ENCODE measurements at places on chromosomes 11 and 22. TPM values are rescaled to one million over a fixed set of nuclear protein-coding genes. Genes with fewer than 3 reads are reported as not detected.

DNA sequence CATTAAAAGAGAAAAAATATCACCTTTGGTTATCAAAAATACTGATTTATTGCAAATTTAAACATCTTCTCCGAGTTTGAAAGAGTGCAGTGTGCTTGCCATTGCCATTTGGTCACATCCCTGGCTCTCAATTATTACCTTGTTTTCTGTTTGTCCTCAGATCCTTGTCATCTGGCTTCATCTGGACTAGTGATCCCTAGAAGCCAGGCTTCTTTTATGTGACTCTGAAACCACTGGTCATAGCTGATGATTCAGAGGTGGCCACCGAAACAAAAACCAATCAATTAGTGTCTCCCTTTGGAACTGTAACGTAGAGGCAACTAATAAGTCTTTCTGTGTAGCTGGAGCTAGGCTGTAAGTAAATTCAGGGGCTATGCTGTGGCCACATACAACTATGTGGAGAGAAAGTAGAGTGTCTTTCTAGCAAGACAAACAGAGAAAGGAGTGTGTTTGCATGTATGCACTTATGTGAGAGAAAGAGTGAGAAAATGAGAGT lies 237.9 kb downstream of the LUZP2 start:
- no peak for DNase-seq

GRCh38 chr22:47409539-47410275 lies 647.3 kb downstream of the TBC1D22A start:
- no peak for DNase-seq

DNA sequence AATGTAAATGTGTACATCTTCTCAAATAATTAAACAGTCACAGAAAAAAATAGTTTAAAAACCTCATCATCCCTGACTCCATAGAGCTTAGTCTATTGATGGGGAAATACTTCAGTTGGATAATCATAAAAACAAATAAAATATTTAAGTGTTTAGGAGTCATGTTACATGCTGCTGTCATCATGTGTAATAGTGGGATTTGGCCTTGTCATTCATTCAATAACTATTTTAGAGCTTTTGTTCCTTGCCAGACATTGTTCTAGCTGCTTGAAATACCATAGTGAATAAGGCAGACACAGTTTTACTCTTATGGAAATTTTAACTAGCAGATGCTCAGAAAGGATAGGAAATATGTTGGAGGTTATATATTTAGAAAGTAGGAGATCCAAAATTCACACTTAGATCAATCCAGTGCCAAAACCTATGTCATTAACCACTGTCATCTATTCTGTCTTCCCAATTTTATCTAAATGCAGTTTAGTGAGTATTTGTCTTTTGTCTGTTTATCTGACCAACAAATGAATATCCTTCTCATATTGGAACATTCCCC lies 324.7 kb downstream of the CASP12 start:
- DNase-seq = no peak

NXPE4 gene
- not detected for total RNA-seq

CNIH2 gene
- total RNA-seq = 0.57 TPM

ANKRD49 gene
- 5.2 TPM for total RNA-seq

- peak; percentile 90 for DNase-seq
Measured at GRCh38 chr11:10302744-10303557, 1.9 kb upstream of the ADM start.

NCAPD3 gene
- 9.4 TPM for total RNA-seq

DNA sequence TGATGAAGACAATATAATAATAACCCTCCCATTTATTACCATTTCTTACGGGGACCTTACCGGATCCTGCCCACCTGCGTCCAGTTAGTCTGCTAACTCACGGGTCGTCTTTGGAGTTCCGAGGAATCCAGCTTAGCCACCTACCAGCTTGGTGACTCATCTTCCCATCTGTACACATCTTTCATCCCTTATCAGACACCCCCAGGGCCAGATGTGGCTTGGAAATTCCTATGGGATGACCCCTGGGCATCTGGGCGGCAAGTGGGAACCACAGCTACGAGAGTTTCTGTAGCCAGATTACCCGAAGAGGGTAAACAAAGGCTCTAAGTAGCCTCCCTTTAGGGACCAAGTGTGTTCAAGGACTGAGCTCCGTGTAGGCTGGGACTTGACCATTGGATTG lies 12.8 kb upstream of the PRR5 start:
- DNase-seq = no peak

GRCh38 chr11:125626288-125626950 lies 1.5 kb downstream of the CHEK1 start:
- no peak for DNase-seq

GRCh38 chr11:25483915-25484635 lies 847.9 kb upstream of the ANO3 start:
- no peak for DNase-seq

DNA sequence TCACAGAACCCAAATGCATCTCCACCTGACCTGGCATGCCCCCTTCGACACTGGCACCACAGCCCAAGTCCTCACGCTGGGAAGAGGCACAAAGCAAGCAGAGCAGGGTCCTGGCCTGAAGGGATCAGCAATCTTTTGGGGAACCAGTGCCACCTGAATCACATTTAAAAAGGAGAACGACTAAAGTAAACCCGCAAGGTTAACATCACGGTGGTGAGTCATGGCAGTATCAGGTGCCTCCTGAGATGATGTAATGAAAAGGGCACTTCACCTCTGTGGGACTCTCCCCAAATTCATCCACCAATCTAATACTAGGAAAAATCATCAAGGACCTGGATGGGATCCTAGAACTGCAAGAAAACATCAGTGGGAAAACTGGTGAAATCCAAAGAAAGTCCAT lies 44.9 kb downstream of the PACSIN2 start:
- DNase-seq = no peak

- no peak for DNase-seq
Measured at GRCh38 chr22:38186429-38186828, 4.8 kb upstream of the PLA2G6 start.

SCN2B gene
- total RNA-seq = 13.8 TPM

DNA sequence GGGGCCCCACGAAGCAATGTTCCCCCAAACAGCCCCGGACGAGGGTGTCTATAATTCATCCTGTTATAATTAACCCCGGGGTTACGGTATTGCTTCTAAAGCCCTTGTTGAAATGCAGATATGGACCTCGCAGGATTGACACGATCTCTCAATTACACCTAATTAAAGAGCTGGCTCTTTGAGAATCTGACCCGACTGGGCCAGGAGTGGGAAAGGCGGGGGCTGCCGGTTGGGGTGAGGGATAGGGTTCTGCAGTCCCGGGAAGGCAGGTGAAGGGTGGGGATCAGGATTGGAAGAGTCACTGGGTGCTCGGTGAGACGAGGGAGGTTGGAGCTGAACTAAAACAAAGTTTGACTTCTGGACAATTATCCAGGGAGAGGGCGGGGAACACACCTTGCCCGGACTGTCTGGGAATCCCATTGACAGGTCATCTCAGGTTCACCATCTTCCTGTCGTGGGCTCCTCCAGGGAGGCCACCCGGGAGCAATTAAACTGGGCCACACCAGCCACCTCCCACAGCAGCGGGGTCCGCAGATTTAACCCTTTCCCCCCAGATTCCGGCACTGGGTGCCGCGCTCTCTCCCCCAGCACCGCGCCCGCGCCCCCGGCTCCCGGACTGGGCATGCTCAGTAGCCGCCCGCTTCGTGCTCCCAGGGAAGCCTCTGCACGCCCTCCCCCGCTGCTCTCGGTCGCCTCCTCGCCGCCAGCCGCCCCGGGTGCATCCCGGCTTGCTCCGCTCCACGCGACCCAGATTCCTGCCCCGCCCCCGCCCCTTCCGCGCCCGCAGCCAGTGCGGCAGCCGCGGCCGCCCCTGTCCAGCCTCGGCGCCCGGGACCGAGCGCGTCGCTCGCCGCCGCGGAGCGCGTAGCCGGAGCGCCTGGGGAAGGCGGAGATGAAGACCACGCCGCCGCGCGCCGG lies at the start of gene ELMOD1:
Gene ELMOD1, plus strand, starts transcription at position 688 of the 918 bp plus-strand sequence. CDS start 27,043 bp downstream, outside the sequence.
- peak; percentile 36 for DNase-seq

DNA sequence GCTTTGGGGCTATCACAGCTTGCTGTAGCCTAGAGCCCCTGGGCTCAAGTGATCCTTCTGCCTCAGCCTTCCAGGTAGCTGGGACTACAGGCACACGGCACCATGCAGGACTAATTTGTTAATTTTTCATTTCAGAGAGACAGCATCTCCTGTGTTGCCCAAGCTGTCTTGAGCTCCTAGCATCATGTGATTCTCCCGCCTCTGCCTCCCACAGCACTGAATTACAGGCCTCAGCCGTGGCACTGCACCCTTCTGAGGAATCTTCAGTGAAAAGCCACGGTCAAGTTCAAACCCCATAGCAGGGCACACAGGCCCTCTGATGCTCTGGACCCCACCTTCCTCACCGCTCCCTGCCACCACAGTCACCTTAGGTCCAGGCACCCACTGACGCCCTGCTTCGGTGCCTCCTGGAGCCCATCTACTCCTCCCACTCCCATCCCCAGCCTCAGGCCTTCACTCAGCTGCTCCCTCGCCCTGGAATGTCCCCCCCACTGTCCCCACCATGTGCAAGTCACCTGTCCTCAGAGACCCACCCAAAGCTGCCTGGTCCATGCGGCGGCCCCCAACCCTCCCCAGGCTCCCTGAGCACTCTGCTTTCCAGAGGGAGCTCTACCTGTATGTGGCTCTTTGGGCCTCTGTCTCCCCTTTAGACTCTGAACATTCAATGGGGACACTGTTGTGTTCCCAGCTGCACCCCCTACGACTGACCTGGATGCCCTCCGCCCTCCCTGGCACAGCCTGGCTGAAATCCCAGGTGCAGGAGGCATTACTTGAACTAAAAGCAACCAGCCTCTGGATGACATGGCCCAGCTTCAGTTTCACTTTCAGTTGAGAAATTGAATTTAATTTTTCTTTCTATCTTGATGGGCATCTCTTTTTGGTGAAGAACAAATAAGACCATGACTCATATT lies 1.6 kb downstream of the APOL2 start:
- DNase-seq = no peak

- no peak for DNase-seq
Measured at GRCh38 chr11:95512177-95512576, 277.4 kb downstream of the FAM76B start.

CASP1 gene
- total RNA-seq = 7.4 TPM

DNA sequence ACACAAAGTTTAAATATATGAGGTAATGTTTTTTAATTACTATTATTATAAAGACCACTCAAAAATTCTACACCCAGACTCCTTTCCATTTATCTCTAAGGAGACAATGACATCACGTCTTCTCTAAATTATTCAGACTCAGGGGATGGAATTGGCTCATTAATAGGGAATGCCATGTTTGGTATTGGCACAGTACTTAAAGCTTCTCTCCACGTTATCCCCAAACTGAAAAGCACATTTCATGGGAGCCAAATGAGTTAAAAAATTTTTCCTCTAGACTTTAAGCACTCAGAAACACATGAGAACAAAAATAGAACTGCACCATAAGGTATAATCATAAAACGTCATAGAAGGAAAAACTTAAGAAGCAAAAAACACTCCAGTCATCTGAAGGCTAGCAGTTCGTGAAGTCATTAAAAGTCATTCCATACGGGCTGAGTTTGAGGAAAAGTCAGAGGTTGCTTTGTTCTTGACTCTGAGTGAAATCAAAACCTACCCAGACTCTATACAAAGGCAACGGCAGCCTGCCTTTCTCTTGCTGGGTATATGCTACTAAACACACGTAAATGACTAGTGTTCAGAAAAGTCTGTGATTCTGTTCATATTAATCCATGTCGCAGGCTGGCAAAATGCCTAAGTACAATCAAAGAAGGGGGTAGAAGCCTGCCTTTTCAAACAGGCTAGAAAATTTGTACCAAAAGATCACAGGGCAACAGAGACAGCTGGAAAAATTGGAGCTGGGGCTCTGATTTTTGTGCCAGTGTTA lies 8.7 kb upstream of the MPPED2 start:
- DNase-seq = no peak

- peak; percentile 52 for DNase-seq
Measured at GRCh38 chr11:10663990-10664389, 29.6 kb downstream of the IRAG1 start.

HTR3B gene
- total RNA-seq = not detected

DNA sequence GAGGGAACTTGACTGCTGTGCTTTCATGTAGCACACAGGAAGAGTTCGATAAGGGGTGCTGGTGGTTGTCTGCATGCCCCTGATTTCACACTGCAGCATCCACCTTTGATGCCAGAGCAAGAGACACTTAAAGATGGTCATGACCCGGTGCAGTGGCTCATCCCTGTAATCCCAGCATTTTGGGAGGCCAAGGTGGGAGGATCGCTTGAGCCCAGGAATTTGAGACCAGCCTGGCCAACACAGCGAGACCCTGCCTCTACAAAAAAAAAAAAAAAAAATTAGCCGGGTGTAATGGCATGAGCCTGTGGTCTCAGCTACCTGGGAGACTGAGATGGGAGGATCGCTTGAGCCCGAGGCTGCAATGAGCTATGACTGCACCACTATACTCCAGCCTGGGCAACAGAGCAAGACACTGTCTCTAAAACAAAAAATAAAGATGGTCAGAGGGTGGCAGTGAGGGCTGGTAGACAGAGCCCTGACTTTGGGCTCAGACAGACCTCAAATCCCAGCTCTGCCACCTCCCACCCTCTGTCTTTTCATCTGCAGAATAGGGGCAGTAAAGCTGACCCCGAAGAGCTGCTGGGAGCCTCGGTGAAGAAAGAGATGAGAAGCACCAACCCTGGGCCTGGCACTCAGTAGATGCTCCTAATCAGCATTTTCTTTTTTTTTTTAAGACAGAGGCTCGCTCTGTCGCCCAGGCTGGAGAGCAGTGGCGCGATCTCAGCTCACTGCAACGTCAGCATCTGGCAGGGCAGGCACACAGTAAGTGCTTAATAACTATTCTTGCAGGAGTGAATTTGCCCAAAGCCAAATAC lies 17.7 kb downstream of the VWCE start:
- DNase-seq = no peak

GRCh38 chr11:132020001-132020400 lies 649.6 kb downstream of the NTM start:
- no peak for DNase-seq

- DNase-seq = no peak
Measured at GRCh38 chr11:102500829-102501228, 29.7 kb downstream of the MMP7 start.

SERHL2 gene
- total RNA-seq = 4.0 TPM

GRCh38 chr11:70574725-70575347 lies 176.5 kb downstream of the CTTN start:
- DNase-seq = no peak

GRCh38 chr11:38646382-38646781 lies 2048.3 kb upstream of the RAG2 start:
- peak; percentile 48 for DNase-seq

WT1 gene
- 2.5 TPM for total RNA-seq

- no peak for DNase-seq
Measured at GRCh38 chr11:43567396-43567975, 113.1 kb upstream of the HSD17B12 start.

GRCh38 chr22:20013382-20013871 lies 3.2 kb downstream of the ARVCF start:
- DNase-seq = peak; percentile 66

C1QTNF5 gene
- 19.3 TPM for total RNA-seq

- DNase-seq = no peak
Measured at GRCh38 chr11:44628730-44629700, 63.6 kb downstream of the CD82 start.

CSF2RB gene
- 1.9 TPM for total RNA-seq

Measured in heart right ventricle (tissue), 16 donors.